A375 (cell line): ENCODE measurements at places on chromosomes 7 and 10. TPM values are rescaled to one million over a fixed set of nuclear protein-coding genes. Genes with fewer than 3 reads are reported as not detected.

ZNF783 gene
- total RNA-seq: 18.1 and 24.3 TPM in 2 replicates

VAX1 gene
- 0.41 and 0.61 TPM in 2 replicates for total RNA-seq

C10orf53 gene
- not detected in 2 replicates for total RNA-seq

CH25H gene
- not detected in 2 replicates for total RNA-seq

IFIT2 gene
- total RNA-seq: 1.9 and 2.7 TPM in 2 replicates

FAM20C gene
- total RNA-seq: 87.9 and 98.0 TPM in 2 replicates

NODAL gene
- not detected in 2 replicates for total RNA-seq

CYP2C19 gene
- total RNA-seq: not detected in 2 replicates

CALN1 gene
- total RNA-seq: 0.08 TPM in 1 of 2 replicates, not detected in the other

HNRNPF gene
- total RNA-seq: 275 and 284 TPM in 2 replicates

UTF1 gene
- total RNA-seq: not detected in 2 replicates

CYP3A4 gene
- not detected in 2 replicates for total RNA-seq

PAX4 gene
- not detected in 2 replicates for total RNA-seq

GPR15LG gene
- total RNA-seq: not detected in 2 replicates

MSS51 gene
- total RNA-seq: 0.69 and 0.94 TPM in 2 replicates

RBP4 gene
- total RNA-seq: 0.82 and 1.0 TPM in 2 replicates

NPTX2 gene
- total RNA-seq: 1.9 and 4.6 TPM in 2 replicates

AP5Z1 gene
- 22.5 and 29.1 TPM in 2 replicates for total RNA-seq

SSBP1 gene
- 389 and 487 TPM in 2 replicates for total RNA-seq

ZSCAN21 gene
- 11.2 and 14.6 TPM in 2 replicates for total RNA-seq

PDZD7 gene
- total RNA-seq: 6.6 and 7.0 TPM in 2 replicates

PRPS1L1 gene
- total RNA-seq: not detected in 2 replicates

FAM13C gene
- 0.16 and 0.49 TPM in 2 replicates for total RNA-seq

GFRA1 gene
- total RNA-seq: 0.34 and 0.58 TPM in 2 replicates

HKDC1 gene
- 5.4 and 5.7 TPM in 2 replicates for total RNA-seq

AGBL3 gene
- 0.21 and 0.41 TPM in 2 replicates for total RNA-seq

GNGT1 gene
- not detected in 2 replicates for total RNA-seq

LGI1 gene
- total RNA-seq: not detected in 2 replicates

RSPH10B2 gene
- 0.11 and 0.19 TPM in 2 replicates for total RNA-seq

ITPRID1 gene
- not detected in 2 replicates for total RNA-seq

FAM180A gene
- not detected in 2 replicates for total RNA-seq

TMEM176B gene
- total RNA-seq: not detected in 2 replicates

KCNH2 gene
- not detected in 2 replicates for total RNA-seq

RRP12 gene
- total RNA-seq: 130 and 131 TPM in 2 replicates

TAS2R4 gene
- 0.05 and 0.19 TPM in 2 replicates for total RNA-seq

TBXAS1 gene
- total RNA-seq: 11.9 and 24.0 TPM in 2 replicates

CTTNBP2 gene
- 0.19 and 2.4 TPM in 2 replicates for total RNA-seq

ASB10 gene
- not detected in 2 replicates for total RNA-seq

ZNF777 gene
- 12.9 and 14.9 TPM in 2 replicates for total RNA-seq
